ENCODE measurements at places on chromosomes 3 and 15.

DNA sequence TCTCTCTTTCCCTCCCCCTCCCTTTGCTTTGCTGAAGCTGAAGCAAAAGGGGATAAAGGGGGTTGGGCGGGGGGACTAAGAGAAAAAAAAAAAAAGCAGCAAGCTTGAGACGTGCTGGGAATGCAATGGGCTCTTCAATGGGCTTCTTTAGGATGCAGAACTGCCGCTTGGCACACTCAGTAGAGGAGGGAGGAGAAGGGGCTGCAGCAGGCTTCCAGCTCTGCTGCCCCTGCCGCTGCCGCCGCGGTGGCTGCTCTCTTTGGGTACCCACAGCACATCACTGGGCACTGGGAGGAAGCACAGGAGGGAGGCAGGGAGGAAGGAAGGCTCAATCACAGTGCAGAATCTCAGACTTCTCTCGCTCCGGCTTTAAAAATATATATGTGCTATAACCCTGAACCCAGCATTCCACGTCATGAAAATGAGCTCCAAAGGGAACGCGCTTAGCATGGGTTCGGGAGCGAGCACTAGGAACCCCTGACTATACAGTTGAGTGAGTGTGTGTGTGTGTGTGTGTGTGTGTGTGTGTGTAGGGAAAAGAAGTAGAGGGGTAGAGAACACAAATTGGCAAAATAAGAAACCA lies 3.5 kb downstream of the SLITRK3 start:
- no peak for DNase-seq

GRCh38 chr15:32828507-32829186 lies 110.8 kb downstream of the GREM1 start:
- DNase-seq: no peak

- no peak for DNase-seq
Observed at GRCh38 chr15:69357773-69358771, 56.1 kb upstream of the KIF23 start.

DNA sequence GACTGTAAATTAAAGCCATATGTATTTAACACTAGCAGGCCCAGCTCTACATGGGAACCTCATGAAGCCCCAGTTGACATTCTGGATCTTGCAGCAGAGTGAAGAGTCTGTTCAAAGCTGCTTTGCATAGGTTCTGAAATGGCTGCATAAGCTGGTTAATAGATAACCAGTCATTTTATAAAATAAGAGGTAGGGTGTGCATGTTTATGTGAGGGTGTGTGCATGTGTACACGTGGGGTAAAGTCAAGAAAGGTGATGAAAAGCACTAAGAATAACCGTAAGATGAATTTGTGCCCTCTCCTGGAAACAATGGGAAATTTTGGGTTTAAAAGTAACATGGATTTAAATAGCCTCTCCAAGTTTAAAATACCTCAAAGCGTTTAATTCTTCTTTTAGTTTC lies 33.0 kb downstream of the PAQR9 start:
- no peak for DNase-seq

DNA sequence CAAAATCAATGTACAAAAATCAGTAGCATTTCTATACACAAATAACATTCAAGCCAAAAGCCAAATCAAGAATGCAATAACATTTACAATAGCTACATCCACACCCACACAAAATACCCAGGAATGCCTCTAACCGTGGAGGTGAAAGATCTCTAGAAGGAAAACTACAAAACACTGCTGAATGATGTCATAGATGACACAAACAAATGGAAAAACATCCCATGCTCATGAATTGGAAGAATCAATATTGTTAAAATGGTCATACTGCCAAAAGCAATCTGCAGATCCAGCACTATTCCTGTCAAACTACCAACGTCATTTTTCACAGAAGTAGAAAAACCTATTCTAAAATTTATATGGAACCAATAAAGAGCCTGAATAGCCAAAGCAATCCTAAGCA lies 143.7 kb downstream of the SLCO3A1 start:
- DNase-seq: no peak

DNA sequence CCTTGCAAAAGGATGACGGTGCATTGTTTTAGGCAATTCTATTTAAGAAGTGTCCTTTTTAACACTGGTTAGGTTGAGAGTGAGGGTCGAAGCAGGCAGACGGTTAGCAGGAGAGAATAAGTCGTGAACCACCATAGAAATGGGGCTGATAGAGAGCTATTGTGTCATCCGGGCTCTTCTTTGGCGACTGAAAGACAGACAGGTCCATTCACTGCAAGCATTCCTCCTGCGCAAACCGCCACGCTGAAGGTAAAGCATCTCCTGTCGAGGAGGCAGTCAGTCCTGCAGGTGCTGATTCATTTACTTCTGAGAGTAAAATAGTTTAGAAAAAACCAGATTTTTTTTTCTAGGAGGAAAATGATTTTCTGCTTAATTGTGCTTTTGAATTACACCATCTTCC lies 1002.8 kb upstream of the NR2F2 start:
- no peak for DNase-seq

DNA sequence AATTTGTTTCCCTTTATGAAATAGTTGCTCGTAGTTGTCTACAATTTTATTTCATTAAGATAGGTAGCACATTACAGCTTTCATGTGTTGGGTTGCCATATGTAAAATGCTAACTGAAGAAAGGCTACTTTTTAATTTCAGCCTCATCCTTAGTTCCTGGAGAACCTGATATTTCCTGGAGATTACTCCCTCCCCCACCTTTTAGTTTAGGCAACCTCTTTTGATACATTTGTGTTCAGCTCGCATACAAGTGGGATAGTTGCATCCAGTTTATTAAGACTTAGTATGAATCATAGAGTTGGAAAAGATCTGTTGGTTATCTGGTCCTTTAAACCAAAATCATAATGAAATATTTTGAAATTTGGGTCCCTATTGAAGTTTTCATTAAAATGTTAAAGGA lies 6.0 kb downstream of the SETD5 start:
- DNase-seq: no peak

DNA sequence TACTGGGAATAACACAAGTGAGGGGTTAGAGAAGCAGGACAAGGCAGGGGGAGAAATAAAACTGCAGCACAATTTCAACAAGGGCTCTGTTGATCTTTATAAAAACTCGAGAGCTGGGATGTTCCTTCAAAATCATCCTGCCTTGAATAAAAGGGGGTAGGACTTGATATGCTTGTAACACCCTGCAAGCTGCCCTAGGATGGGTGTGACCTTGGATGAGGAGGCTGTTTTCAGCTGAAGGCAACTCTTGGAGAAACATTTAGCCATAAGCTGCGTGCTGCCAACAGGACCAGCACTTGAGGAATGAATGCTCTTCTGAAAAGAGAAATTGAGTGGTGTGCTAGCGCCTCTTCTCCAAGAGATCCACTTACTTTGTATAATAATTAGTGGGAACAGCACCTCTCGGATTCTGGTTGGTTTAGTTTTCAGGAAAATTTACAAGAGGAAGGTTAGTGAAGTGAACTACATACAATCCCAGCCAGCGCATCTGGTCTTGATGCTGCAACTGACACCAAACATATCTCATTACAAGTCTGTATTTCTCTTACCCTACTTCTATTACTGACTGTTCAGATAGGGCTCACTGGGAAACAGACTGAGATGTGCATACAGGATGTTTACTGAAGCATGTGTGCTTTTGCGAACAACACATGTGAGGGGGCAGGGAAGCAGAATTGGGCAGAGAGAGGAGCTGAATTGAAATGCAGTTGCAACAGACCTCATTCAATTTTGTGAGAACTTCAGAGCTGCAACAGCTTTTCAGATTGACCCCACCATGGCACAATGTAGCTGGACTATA lies 643.0 kb upstream of the GOLIM4 start:
- no peak for DNase-seq

DNA sequence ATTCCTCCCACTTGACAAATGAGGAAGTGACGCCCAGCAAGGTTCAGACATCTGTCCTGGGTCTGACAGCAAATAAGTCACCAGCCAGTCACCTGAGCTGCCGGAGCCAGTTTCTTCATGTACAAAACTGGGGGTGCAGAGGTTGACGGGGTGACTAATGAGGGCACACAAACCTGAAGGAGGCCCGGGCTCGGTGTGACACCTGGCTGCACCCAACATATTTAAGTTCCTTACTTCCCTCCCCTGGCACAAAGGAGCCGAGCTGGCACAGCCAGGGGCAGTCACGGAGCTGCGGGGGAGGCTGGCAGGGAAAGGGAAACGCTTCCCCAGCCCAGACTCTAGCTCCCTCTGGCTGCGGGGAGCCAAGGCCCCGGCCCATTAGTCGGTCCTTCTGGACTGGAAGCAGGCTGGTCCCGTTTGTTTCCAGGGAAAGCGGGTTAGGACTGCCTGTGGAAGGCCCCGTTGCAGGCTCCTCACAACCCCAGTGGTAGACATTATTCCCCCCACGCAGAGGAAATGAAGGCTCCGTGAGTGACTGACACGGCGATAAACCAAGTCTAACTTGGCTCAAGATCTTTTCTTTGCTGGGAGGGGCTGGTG lies 2.3 kb downstream of the FBXL22 start:
- DNase-seq: peak; percentile 72

DNA sequence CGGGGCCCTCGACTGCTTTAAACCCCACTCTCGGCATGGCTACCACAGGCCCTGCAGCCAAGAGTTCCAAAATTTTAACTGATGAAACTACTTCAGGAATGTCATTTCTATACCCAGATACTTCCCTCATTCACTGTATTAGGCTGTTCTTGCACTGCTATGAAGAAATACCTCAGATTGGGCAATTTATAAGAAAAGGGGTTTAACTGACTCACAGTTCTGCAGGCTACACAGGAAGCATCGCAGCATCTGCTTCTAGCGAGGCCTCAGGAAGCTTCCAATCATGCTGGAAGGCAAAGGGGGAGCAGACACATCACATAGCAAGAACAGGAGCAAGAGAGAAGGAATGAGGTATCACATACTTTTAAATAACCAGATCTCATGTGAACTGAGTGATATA lies 21.6 kb upstream of the ALCAM start:
- no peak for DNase-seq

DNA sequence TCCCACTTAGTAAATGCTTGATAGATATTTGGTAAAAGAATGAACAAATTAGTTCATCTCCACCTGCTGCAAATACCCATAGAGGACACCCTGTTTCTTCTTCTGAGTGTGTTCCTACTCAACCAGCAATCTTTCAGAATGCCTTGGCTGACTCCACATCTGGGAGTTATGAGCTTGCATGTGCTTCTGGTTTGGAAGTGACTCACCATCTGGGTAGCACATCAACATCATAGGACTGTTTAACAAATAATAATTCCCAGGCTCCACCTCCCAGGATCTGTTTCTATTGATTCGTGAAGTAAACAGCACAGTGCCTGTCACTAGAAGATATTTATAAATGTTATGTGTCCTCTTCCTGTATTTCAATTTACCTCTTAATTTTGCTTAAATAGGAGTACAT lies 580.1 kb downstream of the ROBO2 start:
- DNase-seq: no peak

DNA sequence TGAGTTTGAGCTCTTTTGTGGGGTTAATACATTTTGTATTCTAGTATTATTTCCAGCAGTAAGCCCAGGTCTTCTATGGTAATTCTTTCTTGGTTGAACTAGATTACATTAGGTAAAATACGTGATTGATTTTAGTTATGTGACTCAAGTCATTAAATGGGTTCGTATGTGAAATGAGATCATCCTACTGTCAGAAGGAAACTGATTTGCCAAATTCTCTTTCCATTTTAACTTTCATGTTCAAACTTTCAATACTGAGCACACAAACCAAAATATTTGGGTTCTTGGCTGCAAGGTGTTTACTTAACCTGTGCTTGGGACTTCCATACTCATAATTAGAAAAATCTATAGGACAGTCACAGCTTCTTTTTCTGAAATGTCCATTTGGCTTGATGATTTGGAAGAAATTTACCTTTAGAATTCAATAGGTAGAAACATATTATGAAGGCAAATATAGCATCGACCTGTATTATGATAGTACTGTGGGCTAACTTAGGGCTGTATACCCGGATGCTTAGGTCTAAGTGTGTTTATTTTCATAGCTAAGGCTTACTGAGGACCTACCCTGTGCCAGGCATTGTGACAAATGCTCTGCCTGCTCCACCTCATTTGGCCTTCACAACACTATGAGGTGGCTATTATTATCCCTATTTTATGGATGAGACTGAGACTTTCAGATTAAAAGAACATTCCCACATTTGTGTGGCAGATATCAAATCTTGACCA lies 631.8 kb upstream of the GRM7 start:
- DNase-seq: no peak

GRCh38 chr15:81888748-81889484 lies 156.9 kb downstream of the MEX3B start:
- DNase-seq: no peak

DNA sequence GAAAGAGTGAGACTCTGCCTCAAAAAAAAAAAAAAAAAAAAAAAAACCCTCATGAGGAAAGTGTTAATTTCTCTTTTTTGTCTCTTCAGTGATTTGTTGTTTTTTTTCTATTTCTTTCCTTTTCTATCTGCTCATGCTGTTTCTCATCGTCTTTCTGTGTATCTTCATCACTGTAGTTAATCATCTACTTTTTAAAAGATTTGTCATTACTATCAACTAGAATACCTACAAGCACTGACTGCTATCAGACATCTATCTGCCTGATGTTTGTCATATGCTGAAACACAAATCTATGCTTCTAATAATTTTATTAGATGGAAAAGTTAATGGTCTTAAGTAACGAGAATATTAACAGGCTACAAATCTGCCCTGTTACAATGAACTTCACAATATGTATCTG lies 26.8 kb downstream of the CCDC14 start:
- no peak for DNase-seq

GRCh38 chr15:71152542-71152941 lies 37.3 kb downstream of the THSD4 start:
- DNase-seq: no peak

- no peak for DNase-seq
Observed at GRCh38 chr3:190773948-190774347, 88.5 kb downstream of the GMNC start.

- no peak for DNase-seq
Observed at GRCh38 chr3:98512576-98512975, 10.1 kb downstream of the CLDND1 start.

DNA sequence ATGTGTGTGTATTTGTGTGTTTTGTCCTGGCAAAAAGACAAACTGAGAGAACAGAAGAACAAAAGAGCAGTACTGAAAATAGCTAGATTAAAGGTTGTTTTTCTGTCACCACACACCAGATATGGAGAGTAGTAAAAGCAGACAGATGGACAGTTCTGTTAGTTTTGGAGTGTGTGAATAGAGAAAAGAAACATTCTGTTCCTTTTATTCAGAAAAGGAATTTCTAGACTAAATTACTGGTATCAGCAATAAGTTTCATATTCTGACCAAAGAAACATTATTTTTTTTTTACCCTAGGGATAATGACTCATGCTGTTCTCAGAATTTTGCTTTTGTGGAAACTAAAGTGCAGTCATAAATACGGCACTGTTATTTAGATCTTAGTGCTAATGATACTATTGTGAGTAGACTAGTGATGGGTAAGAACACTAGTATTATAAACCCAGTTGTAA lies 32.9 kb downstream of the PIK3CA start:
- DNase-seq: no peak

DNA sequence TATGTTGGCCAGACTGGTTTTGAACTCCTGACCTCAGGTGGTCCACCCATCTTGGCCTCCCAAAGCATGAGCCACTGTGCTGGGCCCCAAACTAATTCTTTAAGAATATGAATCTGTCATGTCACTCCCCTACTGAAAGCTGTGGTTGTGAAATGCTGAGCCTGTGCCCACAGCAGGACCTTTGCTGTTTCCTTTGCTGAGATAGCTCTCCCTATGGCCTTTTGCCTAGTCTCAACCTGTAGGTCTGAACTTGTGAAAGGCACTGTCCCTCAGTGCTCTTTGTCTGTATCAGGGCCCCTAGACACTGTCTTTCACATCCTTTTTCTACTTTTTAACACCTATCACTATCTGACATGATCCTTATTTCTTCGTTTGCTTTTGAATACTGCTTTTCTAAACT lies 62.7 kb upstream of the CCR4 start:
- DNase-seq: no peak
